ENCODE measurements at places on chromosomes 6 and 20. TPM values are rescaled to one million over a fixed set of nuclear protein-coding genes. Genes with fewer than 3 reads are reported as not detected.

The TMEM14A gene
- total RNA-seq, result 20.3 TPM

The ACTL10 gene
- total RNA-seq, result 2.6 TPM

The SLC22A7 gene
- total RNA-seq, result not detected

- no peak for ATAC-seq
These were observed 686.9 kb upstream of the CITED2 start for GRCh38 chr6:140061110-140062042.

- no peak for ATAC-seq
These were observed 46.5 kb downstream of the SMLR1 start for GRCh38 chr6:130873746-130874145.

The RNF39 gene
- not detected for total RNA-seq

DNA sequence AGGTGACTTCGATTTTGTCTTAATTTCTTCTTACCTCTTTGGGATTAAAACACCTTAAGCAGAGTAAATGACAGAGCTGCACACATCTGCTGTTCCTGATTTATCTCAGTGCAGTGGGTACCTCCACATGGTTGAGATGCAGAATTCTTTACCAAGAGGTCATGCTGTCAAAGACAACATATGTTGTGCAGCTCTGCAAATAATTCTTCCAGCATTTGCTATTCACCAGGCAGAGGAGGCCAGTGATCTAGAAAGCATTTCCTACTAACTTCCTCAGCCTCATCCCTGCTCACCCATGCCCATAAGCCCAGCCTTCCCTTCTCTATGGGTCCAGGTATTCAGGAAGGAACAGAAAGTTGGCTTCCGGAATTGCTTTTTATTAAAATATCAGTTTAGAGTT, 109.3 kb downstream of the THBS2 start:
- no peak for ATAC-seq

- ATAC-seq, result no peak
These were observed 278.6 kb downstream of the TBC1D7 start for GRCh38 chr6:13049666-13050254.

DNA sequence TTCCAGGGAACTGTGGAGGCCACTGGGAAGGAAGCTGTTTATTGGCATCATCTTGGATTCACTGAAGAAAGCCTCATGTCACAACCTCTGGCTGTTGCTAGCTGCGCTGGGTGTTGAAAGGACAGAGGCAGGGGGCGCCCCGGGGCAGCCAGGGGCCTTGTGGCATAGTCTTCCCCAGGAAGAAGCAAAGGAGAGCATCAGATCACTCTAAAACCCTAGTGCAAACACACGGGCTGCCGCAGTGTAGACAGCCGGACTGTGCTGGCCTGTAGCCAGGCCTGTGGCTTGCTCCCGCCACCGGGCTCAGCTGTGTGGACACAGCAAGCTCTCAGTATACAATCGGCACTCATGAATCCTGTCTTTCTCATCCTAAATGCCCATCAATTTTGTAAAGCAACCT, 23.8 kb upstream of the SMOC2 start:
- no peak for ATAC-seq

The FAM135A gene
- 8.5 TPM for total RNA-seq

- no peak for ATAC-seq
These were observed 332.6 kb upstream of the EPHA7 start for GRCh38 chr6:93751969-93752368.

The CASS4 gene
- 9.4 TPM for total RNA-seq

DNA sequence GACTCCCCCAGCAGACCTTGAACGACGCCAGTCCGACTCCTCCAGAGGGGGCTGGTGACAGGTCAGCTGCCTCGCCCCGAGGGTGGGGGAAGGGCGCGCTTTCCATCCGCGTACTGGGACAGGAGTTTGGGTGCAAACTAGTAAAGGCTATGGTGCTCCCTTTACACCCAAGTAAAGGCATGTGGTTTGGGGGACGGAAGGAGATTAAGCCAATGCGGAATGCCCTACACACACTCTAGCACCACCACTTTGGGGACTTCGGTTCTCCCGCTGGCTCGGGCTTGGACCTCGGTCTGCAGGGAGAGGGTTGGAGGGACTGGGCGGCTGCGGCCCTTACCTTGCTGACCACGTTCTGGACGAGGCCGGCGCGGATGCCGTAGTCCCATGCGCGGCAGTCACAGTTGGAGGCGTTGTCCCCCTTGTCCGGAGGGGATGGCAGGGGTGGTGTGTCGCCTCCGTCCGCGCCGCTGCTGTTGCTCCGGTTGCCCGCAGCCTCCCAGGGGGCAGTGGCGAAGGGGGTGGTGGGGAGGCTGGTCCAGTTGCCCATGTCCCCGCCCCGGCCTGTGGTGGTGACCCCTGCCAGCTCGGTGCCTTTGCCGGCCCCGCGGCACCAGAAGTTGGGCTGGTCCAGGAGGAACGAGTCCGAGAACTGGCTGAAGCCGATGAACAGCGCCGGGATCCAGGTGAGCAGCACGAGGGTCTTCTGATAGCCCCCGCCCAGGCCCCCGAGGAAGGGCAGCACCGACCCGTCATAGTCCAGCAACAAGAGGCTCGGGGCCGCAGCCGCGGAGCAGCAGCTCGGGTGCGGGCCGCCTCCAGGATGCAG, 1.1 kb downstream of the SLC22A23 start:
- ATAC-seq, result no peak

DNA sequence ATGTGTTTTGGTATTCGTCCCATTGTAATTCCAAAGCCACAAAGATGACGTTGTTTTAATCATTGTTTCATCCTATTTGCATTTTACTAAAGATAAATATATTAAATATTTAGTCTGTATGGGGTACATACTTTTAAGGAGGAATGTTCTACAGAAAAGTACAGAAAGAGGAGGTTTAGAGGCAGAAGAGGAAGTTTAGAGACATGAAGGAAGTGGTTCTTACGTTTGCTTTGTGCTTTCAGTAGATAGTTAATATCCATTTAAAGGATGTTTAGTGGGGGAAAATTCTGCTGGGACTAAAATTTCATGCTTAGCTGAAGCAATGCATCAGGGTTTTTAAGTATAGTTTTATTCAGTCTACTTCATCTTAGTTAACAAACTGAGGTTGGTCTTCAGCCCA, 116.6 kb downstream of the CRYBG1 start:
- no peak for ATAC-seq

DNA sequence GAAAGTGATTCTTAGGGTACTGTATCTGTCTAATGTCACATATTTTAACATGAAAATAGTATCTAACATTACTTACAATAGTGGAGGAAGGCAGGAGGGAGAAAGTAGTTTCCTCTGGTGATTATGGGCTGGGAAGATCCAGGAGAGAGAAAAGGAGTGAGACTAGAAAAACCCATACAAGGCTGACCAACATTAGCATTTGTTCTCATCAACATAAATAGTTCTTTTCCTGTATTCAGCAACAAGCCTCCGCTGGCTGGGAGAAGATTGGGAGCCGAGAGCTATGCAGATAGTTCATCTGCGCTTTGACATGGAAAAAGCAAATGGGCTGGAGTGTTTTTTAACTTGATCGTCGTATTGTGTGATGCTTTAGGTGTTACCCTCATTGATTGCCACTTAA, 239.4 kb downstream of the PHACTR1 start:
- no peak for ATAC-seq

- no peak for ATAC-seq
These were observed 9.7 kb downstream of the DDRGK1 start for GRCh38 chr20:3194617-3195280.

DNA sequence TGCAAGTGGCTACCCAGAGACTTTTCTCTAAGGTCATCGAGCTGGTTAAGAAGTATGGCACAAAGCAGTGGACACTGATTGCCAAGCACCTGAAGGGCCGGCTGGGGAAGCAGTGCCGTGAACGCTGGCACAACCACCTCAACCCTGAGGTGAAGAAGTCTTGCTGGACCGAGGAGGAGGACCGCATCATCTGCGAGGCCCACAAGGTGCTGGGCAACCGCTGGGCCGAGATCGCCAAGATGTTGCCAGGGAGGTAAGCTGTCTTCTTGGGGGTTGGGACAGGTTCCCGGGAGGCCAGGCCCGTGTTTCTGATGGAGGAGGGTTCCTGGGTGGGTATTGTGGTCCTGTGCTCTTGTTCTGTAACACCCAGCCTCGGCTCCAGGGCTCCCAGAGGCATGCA, 19.9 kb downstream of the MYBL2 start:
- no peak for ATAC-seq

- ATAC-seq, result no peak
These were observed 110.6 kb downstream of the UBE3D start for GRCh38 chr6:82954937-82955577.

DNA sequence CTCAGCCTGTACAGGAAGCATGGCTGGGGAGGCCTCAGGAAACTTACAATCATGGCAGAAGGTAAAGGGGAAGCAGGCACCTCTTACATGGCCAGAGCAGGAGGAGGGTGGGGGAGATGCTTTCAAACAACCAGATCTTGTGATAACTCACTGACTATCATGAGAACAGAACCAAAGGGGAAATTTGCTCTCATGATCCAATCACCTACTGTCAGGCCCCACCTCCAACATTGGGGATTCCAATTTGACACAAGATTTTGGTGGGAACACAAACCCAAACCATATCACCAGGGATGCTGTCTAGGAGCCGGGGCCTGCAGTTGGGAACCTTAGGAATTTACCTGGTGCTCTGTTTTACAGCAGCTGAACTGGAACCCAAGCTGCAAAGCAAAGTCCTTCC, 191.1 kb upstream of the CITED2 start:
- no peak for ATAC-seq
